ENCODE measurements at places on chromosomes 6 and 20.
A peak's percentile ranks its signal among the peaks of the same experiment; 100 is the strongest.

DNA sequence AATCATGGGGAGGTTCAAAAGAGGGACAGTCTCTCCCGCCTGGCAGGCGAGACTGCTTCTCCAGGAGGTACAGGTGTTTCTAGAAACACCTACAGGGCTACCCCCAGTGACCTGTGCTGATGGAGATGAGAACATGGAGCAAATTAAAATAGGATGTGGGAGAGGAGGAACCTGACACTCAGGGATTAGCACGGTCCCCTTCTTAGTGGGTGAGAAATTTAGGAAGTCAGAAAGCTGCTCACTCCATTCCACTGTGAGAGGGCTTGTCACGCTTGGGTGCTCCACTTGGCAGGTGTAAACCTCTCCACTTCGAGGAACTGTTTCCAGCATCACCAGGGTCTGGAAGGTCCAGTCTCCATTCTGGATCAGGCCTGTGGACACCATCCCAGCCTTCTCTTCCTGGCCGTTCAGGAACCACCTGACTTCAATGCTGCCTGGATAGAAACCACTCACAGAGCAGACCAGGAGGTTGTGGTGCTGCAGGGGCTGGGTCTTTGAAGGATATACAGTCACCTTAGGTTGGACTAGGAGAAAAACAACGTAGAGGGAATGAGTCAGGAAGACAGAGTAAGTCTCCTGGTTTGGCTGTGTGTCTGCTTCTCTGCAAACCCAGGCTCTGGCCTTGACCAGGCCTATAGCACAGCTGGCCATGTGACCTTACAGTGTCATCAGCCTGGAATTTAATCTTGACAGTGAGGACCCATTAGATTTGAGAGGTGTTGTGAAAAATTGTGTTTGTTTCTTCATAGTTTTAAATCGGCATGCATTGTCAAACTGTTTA lies 8.1 kb downstream of the HLA-DRB1 start:
- no peak for DNase-seq

- peak; percentile 80 for DNase-seq
Measured at GRCh38 chr6:56706981-56707726, 64.5 kb upstream of the DST start.

DNA sequence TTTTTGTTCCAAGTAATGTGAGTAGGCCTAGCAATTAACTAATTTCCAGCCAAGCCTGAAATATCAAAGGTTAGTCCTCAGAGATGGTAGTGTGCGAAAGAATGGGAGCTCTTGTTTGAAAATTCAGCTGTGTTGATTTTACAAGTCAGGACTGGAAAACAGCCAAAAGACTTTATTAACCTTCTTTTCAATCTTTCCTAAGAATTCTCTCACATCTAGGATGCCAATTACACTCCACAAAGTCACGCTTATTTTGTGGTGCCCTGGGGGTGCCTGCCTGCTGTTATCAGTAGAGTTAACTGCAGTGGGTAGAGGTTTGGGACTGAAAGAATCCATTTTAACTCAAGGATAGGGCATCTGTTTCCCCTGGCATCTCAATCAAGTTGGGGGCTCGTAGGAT lies 30.7 kb upstream of the MAP3K4 start:
- peak; percentile 7 for DNase-seq

DNA sequence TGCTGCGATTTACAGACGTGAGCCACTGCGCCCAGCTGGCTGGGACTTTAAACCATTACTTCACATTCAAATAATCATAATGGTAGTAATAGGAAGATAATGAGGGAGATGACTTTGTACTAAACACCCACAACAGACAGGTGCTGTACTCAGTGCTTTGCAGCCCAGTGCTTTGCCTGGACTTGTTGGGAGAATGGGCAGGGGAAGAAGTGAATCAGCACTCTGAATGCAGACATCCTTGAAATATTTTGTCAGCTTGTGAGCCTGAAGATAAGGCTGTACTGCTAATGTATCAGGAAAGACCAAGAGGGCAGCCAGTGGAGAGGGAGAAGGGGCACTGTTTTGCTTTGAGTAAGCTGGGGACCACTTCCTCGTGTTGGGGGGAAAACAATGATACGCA lies 17.4 kb downstream of the NKX2-2 start:
- DNase-seq = no peak

DNA sequence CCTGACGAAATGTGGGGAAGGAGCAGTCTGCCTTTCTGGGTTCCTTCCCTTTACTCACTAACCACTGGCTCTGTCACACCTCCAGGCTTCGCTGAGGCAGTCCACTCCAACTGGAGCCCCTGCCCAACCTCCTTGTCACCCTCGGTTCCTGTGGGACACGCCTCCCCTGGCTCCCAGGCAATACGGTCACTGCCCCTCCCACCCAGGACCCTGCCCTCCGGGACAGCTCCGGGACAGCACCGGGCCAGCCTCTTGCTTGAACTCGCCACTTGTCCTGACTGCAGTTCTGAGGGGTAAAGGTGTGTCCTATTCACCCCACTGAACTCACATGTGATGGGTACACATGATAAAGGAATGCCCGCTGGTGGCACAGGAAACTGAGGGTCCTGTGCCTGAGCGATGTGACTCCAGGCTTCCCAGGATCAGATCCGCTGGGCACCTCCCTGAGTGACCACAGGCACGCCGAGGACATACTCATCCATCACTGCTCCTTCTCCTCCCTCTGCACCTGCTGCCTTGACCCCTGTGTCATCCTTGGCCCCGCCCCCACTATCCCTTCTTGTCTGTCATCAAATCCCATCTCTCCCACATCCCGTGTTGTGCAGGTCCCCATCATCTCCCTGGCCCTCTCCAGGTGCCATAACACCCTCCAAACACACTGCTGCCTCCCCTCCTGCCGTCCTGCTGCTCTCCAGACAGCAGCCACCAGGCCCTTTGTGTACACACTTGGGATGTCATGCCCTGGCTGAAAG lies 7.9 kb downstream of the SDCBP2 start:
- no peak for DNase-seq

DNA sequence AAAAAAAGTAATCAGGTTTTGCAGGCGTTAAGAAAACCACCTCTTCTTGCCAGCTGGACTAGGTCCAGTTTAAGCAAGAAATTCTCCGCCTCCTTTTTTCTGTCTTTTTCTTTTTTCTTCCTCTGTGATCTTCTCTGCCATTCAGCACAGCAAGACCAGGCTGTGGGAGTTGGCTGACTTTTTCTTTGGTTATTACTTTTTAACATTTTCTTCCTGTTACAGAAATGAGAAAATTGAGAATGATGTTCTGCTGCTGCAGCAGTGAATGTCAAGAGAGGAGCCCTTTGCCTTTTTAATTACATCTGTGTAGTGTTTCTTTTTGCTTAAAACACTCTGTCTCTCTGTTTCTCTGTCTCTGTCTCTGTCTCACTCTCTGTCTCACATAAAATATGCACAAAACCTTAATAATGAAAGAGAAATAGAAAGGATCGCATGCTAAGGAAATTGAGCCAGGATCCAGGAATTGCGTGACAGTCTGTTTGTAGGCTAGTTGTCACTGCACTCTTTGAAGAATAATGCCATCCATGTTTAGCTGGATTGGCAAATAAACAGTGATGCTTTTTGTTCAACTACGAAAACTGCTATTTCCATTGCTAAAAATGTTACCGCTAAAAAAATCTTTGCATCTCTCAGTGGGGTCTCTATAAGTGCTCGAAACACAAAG lies 103.2 kb upstream of the SUPT3H start:
- DNase-seq = peak; percentile 75

GRCh38 chr20:51315390-51315789 lies 227.1 kb downstream of the NFATC2 start:
- no peak for DNase-seq

DNA sequence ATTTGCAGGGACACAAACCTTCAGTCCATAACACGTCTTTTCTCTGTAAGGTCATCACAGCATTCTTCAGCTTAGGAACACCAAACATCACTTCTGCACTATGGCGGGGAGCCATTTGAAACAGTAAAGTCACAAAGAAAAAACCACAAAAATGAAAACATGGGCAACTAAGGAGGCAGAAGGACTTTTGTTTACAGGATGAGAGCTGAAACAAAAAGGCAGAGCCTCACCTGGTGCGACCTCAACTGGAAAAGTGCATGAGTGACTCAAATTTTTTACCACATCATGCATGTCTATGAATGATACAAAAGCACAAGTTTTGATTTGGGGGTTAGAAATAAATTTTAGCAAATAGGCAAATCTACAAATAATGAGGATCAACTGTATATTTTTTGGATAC lies 68.2 kb upstream of the TNFAIP3 start:
- DNase-seq = no peak

DNA sequence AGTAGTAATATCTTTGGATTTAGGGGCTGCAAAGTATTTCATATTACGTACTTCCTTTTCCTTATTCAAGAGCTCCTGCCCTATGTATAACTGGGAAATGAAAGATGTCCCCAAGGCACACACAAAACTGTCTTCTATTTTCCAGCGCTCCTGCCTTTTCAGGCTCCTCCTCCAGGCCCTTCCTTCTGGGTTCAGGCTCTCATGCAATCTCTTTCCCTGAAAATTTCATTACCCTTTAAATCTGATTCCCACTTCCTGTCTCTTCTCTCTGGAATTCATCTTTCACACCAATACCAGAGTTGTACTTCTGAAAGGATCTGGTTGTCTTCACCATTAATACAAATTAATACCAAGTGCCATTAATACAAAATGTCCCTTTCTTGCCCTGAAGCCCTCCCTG lies 181.6 kb downstream of the UTRN start:
- no peak for DNase-seq

DNA sequence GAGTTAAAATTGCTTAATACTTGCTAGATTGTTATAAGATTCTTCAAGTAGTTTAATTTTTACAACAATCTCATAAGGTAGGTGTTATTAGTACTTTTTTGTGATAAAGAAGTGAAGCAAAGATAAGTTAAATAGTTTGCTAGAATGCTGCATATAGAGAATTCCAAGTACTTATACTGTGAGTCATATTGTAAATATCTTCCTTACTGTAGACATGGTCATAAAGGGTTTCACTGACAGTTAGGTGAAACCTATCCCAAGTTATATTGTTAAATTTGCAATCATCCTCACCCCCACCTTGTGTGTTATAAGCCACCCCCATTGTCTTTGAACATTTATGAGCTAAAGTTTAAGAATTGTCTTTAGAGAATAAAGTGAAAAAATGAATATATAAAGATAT lies 142.0 kb downstream of the FAM83B start:
- no peak for DNase-seq

DNA sequence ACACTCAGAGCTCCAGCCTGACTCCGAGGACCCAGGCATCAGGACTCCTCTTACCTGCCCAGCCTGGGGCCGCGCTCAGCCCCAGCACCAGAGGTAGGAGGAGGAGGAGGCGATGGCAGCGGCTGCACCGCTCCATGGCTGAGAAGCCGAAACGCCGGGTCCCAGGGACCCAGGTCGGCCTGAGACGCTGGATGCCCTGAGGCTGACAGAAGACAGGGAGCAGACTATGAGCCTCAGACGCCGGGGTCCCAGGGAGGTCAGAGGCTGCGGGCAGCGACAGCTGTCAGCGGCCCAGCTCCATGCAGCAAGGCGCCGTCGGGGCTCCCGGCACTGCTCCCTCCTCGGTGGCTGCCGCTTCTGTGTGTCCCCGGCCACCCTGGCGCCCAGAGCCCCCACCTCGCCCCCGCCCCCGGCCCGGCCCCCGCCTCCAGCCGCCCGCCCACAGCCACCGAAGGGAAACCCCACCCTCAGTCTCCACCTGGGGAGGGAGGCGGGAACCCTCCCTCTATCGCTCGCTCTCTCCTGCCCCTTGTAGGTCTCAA lies at the start of gene COL11A2:
Gene COL11A2 (minus strand): TSS at position 363 of the 542 bp plus-strand sequence. CDS start 227 bp downstream, at position 136.
- no peak for DNase-seq

Data from globus pallidus (tissue), 1 donor.